Activated naive CD4-positive, alpha-beta T cell treated with Interleukin-2 at 50 U/mL for 16 hours (primary cell): ENCODE measurements at places on chromosomes 4 and X.

- no peak for DNase-seq
Measured at GRCh38 chr4:6464842-6465588, 7.4 kb downstream of the PPP2R2C start.

GRCh38 chr4:99677161-99677560 lies 19.5 kb upstream of the C4orf54 start:
- DNase-seq = no peak

- peak; percentile 76 for DNase-seq
Measured at GRCh38 chrX:71111141-71111843, at the start of gene IL2RG. Gene IL2RG (minus strand): TSS chrX:71111577. CDS start chrX:71111539, 38 bp downstream.

DNA sequence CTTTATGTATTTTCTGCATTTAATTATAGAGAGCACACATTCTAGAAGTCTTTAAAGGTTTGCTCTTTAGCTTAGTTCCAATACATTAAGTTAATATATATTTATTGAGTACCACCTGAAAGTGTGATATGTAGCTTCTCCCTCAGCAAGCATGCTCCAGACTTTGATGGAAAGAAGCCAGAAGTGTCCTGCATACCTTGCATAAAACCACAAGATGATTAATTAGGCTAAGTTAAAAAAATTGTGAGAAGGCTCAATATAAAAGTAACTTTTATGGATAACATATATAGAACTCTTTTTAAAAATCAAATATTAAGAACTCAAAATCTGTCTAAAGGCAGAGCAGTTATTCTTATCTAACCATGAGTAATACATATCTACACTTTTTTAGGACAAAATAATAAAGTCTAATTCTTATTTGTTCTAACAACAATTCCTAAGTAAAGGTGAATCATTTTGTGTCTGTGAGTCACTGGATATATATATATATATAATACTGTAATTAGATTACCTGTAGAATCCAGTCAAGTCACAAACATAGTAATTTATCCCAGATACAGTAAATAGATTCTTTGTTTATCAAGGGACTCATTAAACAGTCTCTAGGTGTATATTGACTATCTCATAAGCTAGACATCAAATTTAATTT lies 51.2 kb downstream of the INTS12 start:
- no peak for DNase-seq

DNA sequence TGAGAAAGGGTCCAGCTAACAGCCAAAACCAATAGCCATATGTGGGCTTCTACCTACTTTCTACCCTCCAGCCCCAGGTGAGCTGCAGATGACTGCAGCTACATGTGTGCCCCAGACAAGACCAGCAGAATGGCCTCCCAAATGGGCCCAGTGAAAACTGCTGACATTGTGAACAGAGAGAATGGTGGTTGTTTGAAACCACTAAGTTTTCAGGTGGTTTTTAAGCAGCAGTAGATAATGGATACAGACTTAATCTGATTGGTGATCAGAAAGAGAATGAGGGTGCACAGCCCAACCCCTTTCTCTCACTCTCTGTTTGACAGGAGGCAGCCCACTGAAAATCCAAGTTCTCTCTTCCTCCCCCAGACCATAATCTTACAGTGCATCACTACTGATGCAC lies 42.5 kb upstream of the BBS12 start:
- peak; percentile 17 for DNase-seq
